ENCODE measurements at places on chromosomes 6 and 20.

DNA sequence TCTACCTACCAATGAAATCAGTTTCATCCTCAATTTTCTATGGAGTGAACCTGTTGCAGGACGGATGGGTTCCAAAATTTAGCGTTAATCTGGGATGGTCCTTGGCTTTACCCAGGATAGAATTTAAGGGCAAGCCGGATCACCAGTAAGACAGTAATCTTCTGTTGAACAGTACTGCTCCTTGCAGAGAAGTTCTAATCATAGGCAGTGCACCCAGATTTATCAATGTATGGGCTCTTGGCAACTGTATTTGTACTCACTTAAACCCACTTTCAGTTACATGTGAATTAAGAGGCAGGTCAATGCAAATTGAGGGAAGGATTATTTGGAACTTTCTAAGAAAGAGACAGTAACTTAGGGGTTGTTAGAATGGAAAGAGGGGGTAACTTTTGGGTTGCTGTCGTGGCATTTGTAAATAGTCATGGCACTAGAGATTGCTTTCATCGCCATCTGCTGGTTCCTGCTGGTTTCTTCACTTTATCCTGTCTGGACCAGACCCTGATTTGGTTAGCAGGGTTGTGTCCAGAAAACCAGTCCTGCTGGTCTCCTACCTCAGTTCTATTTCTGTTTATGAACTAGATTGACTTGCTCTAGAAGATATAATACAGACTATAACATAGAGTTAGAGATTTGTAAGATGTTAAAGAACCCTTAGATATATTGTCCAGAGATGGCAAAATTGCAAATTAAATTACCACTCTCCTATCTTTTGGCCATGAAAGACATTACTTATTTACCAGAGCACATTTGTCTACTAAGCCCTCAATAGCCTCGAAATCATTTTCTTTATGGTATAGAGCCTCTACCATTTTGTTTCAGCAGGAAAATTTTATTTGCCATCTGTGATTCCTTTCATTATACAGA is 646.3 kb downstream of the UTRN start:
- DNase-seq = no peak

- DNase-seq = no peak
Measured at GRCh38 chr6:125808591-125808990, 17.8 kb downstream of the NCOA7 start.

DNA sequence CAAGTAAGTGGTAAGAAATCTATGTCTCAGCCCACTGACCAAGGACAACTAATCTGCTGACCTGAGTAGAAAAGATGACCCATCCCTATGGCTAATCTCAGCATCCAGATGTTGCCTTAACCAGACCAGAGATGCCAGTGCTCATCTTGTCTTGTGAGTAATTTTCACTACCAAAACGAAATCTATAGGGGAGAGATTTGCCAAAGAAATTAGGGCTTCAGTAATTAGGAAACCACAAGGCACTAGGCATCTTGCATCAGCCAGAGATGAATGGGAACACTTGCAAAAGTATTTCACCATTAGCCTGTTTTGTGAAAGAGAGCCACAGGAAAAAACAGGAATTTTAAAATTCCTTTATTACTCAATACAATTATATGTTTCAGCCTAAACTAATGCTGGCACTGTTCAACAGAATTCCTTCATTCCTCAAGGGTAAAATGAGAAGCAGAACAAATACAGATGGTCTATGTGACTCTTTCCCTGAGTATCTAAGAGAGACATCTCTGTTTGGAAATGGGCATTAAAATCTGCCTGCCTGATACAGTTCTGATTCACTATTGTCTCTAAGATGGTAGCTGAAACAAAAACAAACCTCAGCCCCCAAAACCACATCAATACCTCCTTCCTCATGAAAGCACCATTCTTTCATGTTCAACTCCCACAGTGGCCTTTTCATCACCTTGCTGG is 87.8 kb downstream of the GMDS start:
- DNase-seq = no peak

GRCh38 chr6:134427721-134428120 is 109.8 kb upstream of the SGK1 start:
- no peak for DNase-seq

DNA sequence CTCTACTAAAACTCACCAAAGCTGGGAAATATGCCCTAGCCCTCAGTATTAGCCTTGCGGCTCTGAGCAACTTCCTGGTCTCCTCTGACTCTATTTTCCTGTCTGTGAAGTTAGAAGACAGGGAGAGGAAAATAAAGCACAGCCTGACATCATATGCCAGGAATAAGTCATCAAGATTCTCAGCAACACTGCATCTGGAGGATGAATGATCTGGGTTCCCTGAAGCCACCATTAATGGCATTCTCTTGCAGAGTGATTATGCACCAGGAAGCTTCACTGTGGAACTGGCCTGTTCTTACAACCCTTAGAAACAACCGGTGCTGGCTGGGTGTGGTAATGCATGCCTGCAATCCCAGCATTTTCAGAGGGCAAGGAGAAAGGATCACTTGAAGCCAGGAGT is 12.4 kb downstream of the ADGRF5 start:
- DNase-seq = no peak

- no peak for DNase-seq
Measured at GRCh38 chr6:31525932-31526591, 2.7 kb upstream of the MCCD1 start.

DNA sequence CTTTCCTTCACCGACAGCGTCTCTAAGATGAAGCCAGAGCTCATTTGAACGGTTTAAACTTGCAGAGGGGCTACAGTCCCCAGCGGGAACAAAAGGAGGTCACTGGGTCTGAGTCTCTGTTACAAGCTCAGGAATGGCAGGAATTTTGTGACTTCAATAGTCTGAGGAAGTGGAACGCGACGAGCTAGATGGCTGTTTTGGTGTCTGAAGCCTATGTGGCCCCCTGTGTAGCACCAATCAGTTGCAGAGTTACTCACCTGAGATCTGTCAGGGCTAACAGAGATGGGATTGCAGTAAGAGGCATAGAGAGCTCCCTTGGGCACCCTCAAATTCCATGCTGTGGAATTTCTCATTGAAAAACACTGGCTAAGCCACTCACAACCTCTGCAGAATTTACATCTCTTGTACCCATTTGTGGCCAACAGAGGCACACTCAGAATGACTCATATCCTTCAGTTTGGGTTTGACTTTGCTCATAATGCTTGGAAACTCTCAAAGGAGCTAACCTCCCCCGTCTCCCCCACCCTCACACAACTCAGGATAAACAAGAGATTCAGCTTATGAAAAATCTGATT is 7.1 kb upstream of the TCP11 start:
- no peak for DNase-seq

DNA sequence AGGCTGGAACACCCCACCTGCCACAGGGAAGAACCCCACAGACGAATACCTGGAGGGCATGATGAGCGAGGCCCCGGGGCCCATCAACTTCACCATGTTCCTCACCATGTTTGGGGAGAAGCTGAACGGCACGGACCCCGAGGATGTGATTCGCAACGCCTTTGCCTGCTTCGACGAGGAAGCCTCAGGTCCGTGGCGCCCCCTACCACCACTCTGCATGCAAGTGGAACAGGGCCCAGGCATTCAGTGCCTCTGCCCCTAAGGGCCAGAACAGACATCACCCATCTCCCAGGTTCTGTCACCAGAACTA is 6.6 kb downstream of the MYL9 start:
- DNase-seq = no peak

GRCh38 chr6:5143634-5144311 is 58.6 kb downstream of the PPP1R3G start:
- peak; percentile 80 for DNase-seq

GRCh38 chr6:123802351-123802696 is 1.3 kb upstream of the NKAIN2 start:
- DNase-seq = no peak

- DNase-seq = no peak
Measured at GRCh38 chr6:135504734-135505133, 7.2 kb upstream of the AHI1 start.

GRCh38 chr6:127716465-127716864 is 139.5 kb downstream of the C6orf58 start:
- DNase-seq = no peak

GRCh38 chr6:111747829-111748228 is 125.4 kb downstream of the FYN start:
- DNase-seq = no peak

DNA sequence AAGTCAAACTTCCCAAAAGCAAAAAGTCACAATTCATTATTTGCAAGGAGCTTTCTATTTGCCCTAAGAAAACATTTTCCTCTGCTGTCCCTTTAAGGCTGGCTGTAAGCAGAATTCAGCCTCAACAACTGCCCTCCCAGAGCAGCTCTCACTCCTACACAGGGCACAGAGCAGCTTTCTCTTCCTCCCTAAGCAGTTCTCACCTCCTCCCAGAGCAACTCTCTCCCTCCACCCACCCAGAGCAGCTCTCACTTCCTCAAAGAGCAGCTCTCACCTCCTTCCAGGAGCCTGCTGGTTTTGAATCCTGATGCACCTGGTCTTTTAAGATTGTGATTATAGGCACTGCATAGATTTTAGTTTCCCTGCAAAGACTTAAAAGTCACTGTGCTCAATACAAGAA is 120.6 kb upstream of the TMEM181 start:
- DNase-seq = no peak

DNA sequence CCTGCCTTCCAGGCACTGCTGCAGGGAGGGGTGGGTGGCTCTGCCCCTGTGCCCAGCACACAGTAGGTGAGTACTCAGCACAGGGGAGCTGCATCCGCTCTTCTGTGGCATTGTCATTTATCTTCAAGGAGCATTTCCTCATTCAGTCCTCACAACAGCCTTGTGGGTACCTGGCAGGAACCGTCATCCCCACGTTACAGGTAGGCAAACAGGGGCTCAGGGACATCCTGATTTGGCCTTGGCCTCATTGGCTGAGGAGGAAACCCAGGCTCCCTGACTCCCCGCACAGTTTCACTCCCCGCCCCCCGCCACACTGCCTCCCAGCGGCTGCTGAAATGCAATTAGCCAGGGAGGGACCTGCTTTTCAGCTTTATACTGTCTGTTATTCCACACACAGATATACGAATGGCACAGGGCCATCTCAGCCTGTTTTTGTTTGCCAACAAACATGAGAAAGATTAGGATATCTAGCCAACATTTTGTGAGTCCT is 24.2 kb upstream of the PNPLA1 start:
- DNase-seq = no peak

DNA sequence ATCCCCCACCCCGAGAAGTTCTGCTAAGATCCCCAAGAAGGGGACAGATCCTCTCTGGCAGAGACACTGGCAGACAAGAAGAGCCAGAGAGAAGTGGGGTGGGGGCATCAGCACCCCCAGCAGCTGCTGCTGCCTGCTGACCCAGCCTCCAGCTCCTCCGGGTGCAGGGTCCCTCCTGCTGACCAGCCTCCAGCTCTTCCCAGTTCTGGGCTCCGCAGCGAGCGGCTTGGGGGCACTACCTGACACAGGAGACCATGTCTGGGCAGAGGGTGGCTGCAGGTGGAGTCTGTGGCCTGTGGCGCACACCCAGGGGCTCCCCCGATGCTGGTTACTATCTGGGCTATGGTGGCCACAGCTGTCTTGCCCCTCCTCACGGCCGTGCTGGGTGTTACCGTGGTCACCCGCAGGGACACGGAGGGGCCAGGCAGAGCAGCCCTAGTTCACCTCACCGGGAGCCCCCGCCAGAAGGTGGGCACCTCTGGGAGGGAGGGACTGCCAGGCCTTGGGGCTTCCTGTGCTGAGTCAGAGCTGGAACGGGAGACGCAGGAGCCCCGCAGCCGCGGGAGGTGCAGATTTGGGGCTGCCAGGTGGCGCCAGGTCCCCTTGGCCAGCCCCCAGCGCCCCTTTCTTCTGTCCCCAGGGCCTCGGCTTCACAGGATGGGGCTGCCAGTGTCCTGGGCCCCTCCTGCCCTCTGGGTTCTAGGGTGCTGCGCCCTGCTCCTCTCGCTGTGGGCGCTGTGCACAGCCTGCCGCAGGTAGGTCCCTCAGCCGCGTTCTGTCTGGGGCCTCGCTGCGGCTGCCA is 630 bp downstream of the LIME1 start:
- peak; percentile 41 for DNase-seq

- no peak for DNase-seq
Measured at GRCh38 chr6:161011492-161012480, 20.2 kb downstream of the MAP3K4 start.

DNA sequence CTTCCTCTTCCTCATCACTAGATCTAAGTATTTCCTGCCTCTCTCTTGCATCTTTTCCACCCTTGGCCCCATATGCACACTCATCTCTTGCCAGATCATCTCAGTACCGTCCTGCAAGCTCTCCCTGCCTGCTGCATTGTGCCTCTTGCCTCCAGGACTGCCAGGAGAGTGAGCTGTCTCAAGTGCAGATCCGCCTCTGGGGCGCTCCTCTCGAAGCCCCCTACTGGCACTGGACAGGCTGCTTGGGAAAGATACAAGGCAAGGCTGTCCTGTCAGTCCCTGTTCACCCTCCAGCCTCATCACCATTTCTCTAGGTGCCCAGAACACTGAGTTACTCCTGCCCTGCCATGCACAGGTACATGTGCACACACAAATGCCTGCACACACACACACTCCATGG is 10.2 kb downstream of the SYNDIG1 start:
- DNase-seq = no peak

DNA sequence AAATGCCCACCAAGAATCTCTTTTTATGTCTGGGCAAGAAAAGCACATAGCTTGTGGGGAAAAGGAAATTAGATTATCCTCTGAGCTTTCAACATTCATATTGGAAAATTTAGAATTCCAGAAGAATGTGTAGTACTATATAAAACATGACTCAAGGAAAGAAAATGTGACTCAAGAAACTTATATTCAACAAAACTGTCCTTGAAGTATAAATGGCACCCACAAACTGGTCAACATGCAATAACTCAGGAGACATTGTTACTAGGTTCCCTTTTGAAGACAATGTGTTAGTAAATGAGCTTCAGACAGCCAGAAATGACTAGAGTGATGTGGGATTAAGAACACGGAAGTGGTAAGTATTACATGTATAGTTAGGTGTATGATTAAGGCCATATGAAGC is 26.1 kb upstream of the TINAG start:
- no peak for DNase-seq

DNA sequence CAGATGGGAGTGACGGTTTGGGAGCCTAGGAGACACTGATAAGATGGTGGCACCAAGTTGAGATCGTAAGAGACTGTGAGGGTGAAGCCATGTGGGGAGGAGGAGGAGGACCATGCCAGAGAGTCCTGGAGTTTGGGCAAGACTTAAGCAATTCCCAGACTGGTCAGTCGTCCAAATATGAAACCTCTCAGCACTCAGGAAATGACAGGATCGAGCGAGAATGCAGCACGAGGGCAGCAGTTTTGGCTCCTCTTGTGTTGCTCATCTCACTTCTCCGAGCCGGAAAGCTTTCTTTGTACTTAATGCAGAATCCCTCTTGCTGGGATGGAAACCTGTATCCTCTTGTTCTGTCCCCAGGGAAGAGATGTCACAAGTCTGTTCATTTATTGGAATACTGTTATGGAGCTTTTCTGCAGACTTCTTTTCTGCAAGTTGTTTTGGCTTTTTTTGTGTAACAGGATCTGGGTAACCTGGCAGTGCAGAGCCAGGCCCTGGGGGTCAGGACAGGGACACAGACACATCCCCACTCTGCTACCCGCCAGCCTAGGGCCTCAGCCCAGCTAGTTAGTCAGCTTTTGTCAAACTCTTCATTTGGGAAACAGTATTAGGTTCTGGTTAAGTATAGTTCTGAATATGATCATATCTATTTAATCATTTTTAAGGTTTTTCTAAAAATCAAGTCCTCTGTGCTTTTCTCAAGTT is 34.3 kb downstream of the FNDC1 start:
- DNase-seq = no peak

- DNase-seq = no peak
Measured at GRCh38 chr6:136073216-136073615, 176.9 kb downstream of the MTFR2 start.

Data from activated CD8-positive, alpha-beta memory T cell treated with anti-CD3 and anti-CD28 coated beads for 1 hour (primary cell).